Stimulated activated naive B cell treated with anti-CD40 and anti-IgM and Interleukin-4, amounts not matched to agents 10 μg/mL and 1 μg/mL and 100 μg/mL, for 72 hours (primary cell): ENCODE measurements at places on chromosomes 1 and 21.
A peak's percentile ranks its signal among the peaks of the same experiment; 100 is the strongest.

GRCh38 chr1:152398812-152399698, 15.0 kb downstream of the CRNN start:
- no peak overlapping the region for H3K4me3 ChIP-seq
- no peak for DNase-seq
- H3K27ac ChIP-seq: no peak overlapping the region
- H3K4me1 ChIP-seq: no peaks in the 10 kb centered on the region
- H3K36me3 ChIP-seq: no peaks in the 10 kb centered on the region

GRCh38 chr1:28790377-28791035, 21.5 kb upstream of the OPRD1 start:
- no peak overlapping the region for H3K4me3 ChIP-seq
- peaks cover 4% of the 10 kb centered on the region for H3K4me1 ChIP-seq
- no peak for DNase-seq
- no peaks in the 10 kb centered on the region for H3K36me3 ChIP-seq
- no peak overlapping the region for H3K27ac ChIP-seq
- peaks cover 3% of the 10 kb centered on the region for H3K27me3 ChIP-seq

DNA sequence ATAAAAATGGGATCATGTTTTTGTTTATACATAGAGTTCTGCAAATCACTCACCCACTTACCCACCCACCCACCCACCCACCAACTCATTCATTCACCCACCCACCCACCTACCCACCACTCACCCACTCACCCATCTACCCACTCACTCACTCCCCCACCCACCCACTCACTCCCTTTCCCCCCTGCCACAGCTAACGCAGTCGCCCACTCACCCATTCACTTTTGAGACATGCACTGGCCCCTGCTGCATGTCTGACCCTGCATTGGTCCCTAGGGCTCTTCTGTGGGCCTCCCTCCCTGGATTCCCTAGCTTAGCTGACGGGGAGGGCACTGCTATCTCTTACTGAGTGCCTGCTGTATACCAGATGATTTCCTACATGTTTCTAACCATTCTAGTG, 100.4 kb upstream of the CSF3R start:
- H3K36me3 ChIP-seq: no peaks in the 10 kb centered on the region
- H3K27ac ChIP-seq: no peak overlapping the region
- no peak for DNase-seq

- peaks cover 4% of the 10 kb centered on the region for H3K36me3 ChIP-seq
- no peak overlapping the region for H3K27ac ChIP-seq
- no peak overlapping the region for H3K4me3 ChIP-seq
- no peaks in the 10 kb centered on the region for H3K27me3 ChIP-seq
- DNase-seq: no peak
These were observed 67.9 kb upstream of the MACF1 start for GRCh38 chr1:39136638-39137037.

DNA sequence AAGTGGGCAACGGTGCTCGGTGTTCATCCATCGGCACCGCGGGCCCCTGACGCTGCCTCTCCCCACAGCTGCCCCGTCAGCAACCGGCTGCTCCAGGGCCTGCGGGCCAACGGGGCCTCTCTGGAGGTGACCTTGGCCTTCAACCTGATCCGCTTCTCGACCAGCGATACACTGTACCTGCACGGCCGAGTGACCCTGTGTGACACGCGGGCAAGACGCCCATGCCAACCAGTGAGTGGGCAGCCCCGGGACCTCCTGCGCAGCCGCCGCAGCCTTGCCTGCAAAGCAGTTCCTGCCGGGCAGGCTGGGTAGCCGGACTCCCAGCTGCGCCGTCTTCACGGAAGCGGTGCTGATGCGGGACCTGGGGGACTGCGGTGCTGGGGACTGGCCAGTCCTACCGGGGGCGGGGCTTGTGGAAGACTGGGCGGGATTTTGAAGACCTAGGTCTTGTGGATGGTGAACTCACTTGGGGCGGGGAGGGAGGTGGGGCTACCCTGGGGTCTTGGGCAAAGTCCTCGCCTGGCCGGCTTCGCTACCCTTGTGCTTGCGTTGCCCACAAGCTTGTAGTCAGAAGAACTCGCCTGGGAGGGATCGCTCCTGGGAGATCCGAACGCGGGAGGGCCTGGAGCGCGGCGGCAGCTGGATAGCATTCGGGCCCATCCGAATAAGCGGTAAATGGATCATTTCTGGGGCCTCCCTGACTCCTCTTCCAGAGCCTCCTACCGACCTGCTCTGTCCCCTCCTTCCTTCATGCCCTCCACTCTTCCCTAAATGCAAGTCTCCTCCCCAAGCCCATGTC, 8.8 kb upstream of the CEP85 start:
- DNase-seq: peak; percentile 41
- H3K36me3 ChIP-seq: peaks cover 4% of the 10 kb centered on the region
- peak overlapping the region; percentile 81 for H3K4me3 ChIP-seq
- H3K27me3 ChIP-seq: peaks cover 31% of the 10 kb centered on the region
- H3K4me1 ChIP-seq: peaks cover 19% of the 10 kb centered on the region
- peak overlapping the region; percentile 37 for H3K27ac ChIP-seq

GRCh38 chr1:67785847-67786753, 47.2 kb downstream of the GNG12 start:
- H3K4me1 ChIP-seq: no peaks in the 10 kb centered on the region
- no peak overlapping the region for H3K4me3 ChIP-seq
- H3K27ac ChIP-seq: no peak overlapping the region
- H3K36me3 ChIP-seq: no peaks in the 10 kb centered on the region
- H3K27me3 ChIP-seq: peaks cover 4% of the 10 kb centered on the region

- peak overlapping the region; percentile 15 for H3K27ac ChIP-seq
- H3K4me3 ChIP-seq: peak overlapping the region; percentile 14
- peaks cover 25% of the 10 kb centered on the region for H3K4me1 ChIP-seq
- no peaks in the 10 kb centered on the region for H3K27me3 ChIP-seq
These were observed 18.8 kb downstream of the PTPRC start for GRCh38 chr1:198657550-198658064.

DNA sequence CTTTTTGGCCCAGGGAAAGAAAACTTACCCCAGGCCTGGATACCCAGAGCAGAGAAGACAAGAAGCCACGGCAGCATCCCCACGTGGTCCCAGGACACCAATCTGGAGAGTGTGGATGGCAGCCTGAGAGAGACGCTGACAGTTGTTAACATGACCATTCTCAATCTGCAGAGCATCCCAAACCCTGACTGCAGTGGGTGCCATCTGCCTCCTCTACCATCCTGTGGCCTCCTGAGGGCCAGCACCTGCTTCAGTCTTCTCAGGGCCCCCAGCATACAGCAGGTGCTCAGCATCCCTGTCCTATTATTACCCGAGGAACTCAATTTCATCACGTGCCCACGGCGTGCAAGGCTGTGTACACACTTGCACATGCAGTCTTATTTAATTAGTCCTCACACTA, 785 bp downstream of the PGLYRP4 start:
- no peaks in the 10 kb centered on the region for H3K36me3 ChIP-seq
- no peak overlapping the region for H3K4me3 ChIP-seq
- peaks cover 70% of the 10 kb centered on the region for H3K27me3 ChIP-seq
- peaks cover 33% of the 10 kb centered on the region for H3K4me1 ChIP-seq
- no peak overlapping the region for H3K27ac ChIP-seq

DNA sequence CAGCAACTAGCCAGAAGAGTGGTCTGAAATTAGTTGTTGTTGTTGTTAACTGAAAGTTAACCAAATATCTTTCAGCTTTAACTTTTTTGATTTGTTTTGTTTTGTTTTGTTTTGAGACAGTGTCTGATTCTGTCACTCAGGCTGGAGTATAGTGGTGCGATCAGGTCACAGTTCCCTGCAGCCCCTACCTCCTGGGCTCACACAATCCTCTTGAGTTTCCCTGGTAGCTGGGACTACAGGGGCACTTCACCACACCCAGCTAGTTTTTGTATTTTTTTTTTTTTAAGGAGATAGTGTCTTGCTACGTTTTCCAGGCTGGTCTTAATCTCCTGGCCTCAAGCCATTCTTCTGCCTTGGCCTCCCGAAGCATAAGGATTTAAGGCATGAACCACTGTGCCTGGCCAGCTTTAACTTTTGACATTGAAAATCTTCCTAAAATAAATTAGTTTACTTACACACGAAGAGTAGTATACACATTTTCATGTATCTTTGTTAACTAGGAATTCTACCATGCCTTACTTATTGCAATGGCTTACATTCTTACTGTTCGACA, 45.0 kb downstream of the GNG12 start:
- no peak overlapping the region for H3K4me3 ChIP-seq
- no peak overlapping the region for H3K27ac ChIP-seq

GRCh38 chr1:206445116-206445515, 25.2 kb upstream of the IKBKE start:
- H3K36me3 ChIP-seq: peaks cover 38% of the 10 kb centered on the region
- peaks cover 4% of the 10 kb centered on the region for H3K4me1 ChIP-seq
- no peaks in the 10 kb centered on the region for H3K27me3 ChIP-seq
- no peak for DNase-seq
- no peak overlapping the region for H3K4me3 ChIP-seq

- H3K4me1 ChIP-seq: no peaks in the 10 kb centered on the region
- H3K4me3 ChIP-seq: no peak overlapping the region
- H3K27ac ChIP-seq: no peak overlapping the region
These were observed 122.2 kb downstream of the NOS1AP start for GRCh38 chr1:162191396-162192305.

DNA sequence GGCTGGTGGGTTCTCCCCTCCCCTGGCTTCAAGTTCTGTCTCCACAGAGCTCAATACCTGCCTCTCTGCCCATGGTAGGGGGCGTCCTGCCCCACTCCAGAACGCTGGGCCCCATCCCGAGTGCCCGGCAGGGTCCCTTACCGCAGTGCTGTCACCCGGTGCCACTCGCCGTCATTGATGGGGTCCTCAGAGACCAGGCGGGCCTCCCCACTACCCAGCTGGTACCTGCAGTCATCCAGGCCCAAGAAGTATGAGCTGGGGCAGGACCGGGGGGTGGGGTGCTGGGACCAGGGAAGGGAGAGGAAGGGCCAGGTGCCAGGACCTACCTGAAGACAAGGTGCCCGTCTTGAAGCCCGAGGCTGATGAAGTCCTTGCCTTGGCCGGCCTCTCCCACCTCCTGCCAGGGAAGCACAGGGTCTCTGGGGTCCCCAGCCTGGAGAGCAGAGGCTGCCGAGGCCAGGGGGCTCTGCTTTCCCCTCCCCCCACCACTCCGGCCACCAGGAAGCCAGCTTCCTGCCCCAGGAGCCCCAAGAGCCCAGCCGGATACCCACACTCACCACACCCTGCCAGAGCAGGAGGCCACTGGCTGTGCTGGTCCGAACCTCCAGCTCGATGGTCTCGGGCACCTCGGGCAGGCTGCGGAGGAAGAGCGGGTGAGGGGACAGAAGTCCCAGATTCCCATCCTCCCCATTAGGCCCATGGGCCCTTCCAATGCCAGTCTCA, 12.1 kb downstream of the LDLRAD2 start:
- no peak overlapping the region for H3K27ac ChIP-seq
- H3K4me1 ChIP-seq: peaks cover 3% of the 10 kb centered on the region
- DNase-seq: no peak
- no peak overlapping the region for H3K4me3 ChIP-seq
- peaks cover 4% of the 10 kb centered on the region for H3K27me3 ChIP-seq

- H3K4me3 ChIP-seq: no peak overlapping the region
- no peak for DNase-seq
- no peaks in the 10 kb centered on the region for H3K27me3 ChIP-seq
These were observed 582.5 kb upstream of the RGS18 start for GRCh38 chr1:191575746-191576145.

GRCh38 chr1:180815188-180815587, 97.5 kb upstream of the KIAA1614 start:
- H3K27me3 ChIP-seq: no peaks in the 10 kb centered on the region
- DNase-seq: no peak
- H3K27ac ChIP-seq: no peak overlapping the region
- H3K4me1 ChIP-seq: no peaks in the 10 kb centered on the region

DNA sequence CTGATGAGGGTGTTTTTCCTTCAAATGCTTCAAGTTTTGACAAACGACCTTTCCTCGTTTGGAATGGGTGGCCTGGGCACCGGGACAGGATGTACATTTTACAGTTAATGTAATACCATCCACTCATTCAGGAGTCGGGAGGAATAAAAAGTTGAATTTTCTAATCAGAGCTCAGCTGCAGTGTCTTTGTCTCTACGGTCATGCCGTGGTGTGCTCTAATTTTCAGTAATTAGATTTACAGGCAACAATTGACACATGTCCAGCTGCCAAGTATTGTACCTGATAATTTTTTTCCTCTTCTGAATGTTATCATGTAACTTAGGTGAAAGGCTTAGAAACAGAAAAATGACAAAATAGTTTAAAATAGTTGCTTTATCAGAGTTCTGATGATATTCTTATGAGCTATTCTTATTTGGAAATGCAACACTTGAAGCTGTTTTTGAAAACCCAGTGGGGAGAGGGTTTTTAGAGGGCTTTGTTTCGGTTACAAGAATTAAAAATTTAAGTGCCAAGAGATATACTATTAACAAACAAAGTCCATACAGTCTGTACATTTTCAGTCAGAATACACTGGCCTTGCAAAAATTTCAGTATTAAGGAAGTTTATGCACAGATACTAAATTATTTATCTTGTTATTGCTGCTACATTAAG, 1.0 kb downstream of the CDKN2C start:
- H3K4me1 ChIP-seq: peaks cover 11% of the 10 kb centered on the region
- H3K4me3 ChIP-seq: no peak overlapping the region
- peaks cover 20% of the 10 kb centered on the region for H3K27me3 ChIP-seq
- no peaks in the 10 kb centered on the region for H3K36me3 ChIP-seq

DNA sequence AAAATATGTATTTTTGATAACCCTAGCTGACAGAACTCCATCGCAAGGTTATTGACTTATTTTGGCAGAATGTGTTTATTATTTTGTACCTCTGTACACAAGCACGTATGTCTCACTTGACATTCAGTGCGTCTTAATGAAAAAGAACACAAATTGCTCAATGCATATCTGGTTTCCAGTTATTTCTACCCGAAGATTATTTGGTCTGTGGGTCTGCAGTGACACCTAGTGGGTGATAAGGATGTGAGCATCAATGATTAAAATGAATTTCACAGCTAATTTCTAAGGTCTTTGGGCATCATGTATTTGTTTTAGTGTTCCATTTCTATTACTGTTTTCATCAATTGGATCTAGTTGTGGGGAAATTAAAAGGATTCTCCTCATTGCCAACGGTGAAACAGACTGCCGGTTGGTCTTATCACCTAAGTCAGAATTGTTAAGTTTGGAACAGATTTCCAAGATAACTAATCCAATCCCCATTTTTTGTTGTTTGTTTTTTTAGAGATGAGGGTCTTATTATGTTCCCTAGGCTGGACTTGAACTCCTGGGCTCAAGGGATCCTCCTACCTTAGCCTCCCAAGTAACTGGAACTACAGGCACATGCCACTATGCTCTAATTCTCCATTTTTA, 13.9 kb downstream of the DDX20 start:
- DNase-seq: no peak
- peaks cover 21% of the 10 kb centered on the region for H3K36me3 ChIP-seq

DNA sequence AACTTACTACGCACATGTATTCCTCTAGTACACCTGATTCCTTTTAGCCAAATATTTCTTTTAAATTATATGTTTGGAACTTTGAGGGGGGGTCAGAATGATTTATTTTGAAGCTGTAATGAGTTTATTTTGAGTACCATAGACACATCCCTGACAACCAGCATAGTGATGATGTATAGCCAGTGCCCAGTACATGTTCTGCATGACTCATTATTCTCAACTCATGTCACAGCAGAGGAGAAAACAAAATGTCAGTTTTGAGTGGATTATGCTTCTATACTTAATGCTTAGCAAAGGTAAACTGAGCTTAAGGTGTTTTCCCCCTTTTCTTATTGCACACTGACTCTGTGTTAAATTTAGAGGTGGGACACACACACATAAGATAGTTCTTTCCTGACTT, 22.4 kb upstream of the LEPR start:
- H3K27me3 ChIP-seq: no peaks in the 10 kb centered on the region
- H3K36me3 ChIP-seq: no peaks in the 10 kb centered on the region
- DNase-seq: no peak
- no peak overlapping the region for H3K27ac ChIP-seq
- peaks cover 3% of the 10 kb centered on the region for H3K4me1 ChIP-seq

- H3K27ac ChIP-seq: no peak overlapping the region
- DNase-seq: no peak
- no peaks in the 10 kb centered on the region for H3K4me1 ChIP-seq
- no peaks in the 10 kb centered on the region for H3K36me3 ChIP-seq
These were observed 109.0 kb downstream of the NGF start for GRCh38 chr1:115229016-115229415.
